Right ventricle myocardium superior (tissue), 1 donor: ENCODE measurements at places on chromosomes 3 and 15. TPM values are rescaled to one million over a fixed set of nuclear protein-coding genes. Genes with fewer than 3 reads are reported as not detected.

Gene MASP1
- 144 TPM for total RNA-seq

Gene GRM2
- total RNA-seq, result 0.08 TPM

Gene TRPM7
- total RNA-seq, result 27.9 TPM

Gene SEMA3B
- total RNA-seq, result 19.9 TPM

Gene CFAP20DC
- 0.22 TPM for total RNA-seq

Gene KLF15
- 34.0 TPM for total RNA-seq

Gene CCDC54
- total RNA-seq, result not detected

DNA sequence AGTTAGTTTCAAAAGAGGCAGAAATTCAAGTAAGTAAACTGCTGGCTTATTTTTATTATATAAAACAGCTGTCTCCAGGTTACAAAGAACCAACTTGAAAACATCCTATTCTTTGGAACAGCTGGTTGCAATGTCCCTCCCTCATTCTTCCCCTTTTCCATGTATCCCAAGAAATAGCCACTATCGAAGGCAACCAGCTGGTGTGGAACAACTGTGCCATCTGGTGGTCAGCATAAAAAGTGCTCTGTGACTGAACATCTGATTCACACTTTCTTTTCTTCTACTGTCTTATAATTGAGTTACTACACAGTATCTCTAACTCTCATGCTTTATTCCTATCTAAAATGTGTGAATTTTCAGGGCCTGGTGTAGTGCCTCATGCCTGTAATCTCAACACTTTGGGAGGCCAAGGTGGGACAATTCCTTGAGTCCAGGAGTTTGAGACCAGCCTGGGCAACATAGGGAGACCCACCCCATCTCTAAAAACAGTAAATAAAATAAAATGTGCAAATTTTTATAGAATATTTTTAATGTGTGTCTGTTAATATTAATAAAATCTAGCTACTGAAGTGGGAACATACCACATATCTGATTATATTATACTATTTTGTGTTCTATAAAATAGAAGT is 9.6 kb downstream of the OSBPL11 start:
- DNase-seq, result no peak

DNA sequence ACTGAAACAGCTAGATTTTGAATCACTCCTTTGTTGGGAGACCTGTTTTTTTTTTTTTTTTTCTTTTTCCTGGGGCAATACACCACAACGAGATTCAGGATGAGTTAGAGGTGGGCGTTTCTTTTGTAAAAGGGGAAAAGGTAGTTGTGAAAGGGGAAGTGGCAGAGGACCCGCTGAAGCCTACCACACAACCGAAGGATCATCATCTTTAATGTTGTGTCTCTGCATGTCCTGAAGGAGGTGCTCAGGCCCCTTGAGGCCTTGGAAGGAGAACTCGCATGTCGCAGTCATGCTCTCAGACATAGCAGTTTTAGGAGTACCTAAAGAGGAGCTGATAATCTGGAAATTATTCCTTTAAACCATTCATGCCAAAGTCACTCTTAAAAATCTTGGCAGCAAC is 137.9 kb upstream of the LRIG1 start:
- DNase-seq, result no peak

- no peak for DNase-seq
These were observed 3.4 kb downstream of the CLDND1 start for GRCh38 chr3:98519351-98519750.

DNA sequence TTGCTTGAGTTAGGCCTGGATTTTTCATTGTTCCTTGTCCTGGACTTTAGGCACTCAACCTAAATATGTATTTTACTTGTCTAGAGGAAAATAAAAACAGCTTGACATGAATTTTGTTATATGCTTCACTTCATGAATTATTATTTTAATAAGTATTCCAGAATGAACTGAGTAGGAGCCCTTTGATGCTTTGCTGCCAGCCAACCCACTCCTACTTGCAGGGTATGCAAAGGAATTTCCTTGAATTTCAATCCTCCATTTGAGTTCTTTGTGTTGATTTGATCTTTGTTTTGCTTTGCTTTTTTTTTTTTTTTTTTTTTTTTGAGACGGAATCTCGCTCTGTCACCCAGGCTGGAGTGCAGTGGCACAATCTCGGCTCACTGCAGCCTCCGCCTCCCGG is 11.6 kb downstream of the ARL6IP5 start:
- DNase-seq, result no peak

DNA sequence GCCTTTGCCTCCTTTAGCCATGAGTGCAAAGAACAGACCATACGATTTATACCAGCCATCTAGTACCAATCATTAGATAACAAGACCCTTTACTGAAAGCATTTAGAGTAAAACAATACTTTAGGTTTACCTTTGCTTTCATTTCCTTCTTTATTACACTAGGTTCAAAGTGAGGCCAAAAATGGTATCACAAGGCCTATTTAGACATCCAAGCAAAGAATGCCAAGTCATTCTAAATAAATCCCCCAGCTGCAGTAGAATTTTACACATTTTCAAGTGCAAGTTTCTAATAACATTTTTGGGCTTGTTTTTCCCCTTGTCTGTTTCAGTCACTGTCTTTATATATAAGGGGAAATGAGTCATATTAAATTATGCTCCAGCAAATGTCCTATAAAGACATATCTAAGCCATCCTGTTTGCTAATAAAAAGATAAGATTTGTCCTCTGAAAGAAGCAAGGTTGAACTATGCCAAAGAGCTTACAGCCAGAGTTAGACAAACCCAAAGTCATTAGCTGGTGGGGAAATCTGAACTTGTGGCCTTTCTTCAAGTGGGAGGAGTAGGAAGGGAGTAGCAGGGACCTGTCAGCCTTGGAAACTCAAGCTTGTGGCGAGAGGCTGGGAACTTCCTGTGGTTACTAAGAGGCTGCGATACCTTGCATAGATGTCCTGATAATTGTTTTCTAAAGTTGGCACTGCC is 232.7 kb downstream of the MECOM start:
- DNase-seq, result no peak

DNA sequence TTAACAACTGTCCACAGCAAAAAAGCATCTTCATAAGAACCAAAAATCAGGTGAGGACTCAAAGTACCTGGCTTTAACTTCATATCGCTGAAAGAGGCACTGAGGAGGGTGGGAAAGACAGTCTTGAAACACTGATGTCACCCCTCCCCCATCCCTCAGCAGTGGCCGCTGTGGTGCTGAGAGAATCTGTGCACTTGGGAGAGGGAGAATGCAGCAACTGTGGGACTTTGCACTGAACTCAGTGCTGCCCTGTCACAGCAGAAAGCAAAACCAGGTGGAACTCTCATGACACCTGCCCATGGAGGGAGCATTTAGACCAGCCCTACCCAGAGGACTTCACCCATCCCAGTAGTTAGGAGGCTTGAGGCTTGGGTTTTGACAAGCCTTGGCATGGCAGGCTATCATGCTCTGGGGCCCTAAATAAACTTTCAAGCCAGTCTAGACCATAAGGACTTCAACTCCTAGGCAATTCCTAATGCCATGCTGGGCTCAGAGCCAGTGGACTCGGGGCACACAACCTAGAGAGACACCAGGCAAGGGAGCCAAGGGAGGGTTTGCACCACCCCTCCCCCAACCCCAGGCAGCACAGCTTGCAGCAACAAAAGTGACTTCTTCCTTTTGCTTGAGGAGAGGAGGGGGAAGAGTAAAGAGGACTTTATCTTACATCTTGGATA is 6.1 kb upstream of the ZSCAN2 start:
- DNase-seq, result no peak

GRCh38 chr3:102505542-102505941 is 70.7 kb downstream of the ZPLD1 start:
- no peak for DNase-seq

- DNase-seq, result no peak
These were observed 23.0 kb downstream of the NEO1 start for GRCh38 chr15:73075160-73075859.

DNA sequence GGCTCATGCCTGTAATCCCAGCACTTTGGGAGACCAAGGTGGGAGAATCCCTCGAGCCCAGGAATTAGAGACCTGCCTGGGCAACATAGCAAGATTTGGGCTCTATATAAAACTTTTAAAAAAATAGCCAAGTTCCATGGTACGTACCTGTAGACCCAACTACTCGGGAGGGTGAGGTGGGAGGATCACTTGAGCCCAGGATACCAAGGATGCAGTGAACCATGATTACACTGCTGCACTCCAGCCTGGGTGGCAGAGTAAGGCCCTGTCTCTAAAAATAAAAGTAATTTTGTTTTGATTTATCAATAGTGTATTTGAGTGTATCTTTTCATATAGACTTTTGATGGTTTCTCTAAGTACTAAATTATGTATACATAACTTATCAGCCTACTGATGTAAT is 63.1 kb downstream of the LSM3 start:
- no peak for DNase-seq

- no peak for DNase-seq
These were observed 48.1 kb downstream of the DPPA2 start for GRCh38 chr3:109268181-109268580.

GRCh38 chr3:40869939-40870338 is 329.4 kb upstream of the CTNNB1 start:
- DNase-seq, result no peak

GRCh38 chr3:55272031-55272645 is 215.0 kb downstream of the WNT5A start:
- no peak for DNase-seq

GRCh38 chr3:178512647-178513046 is 23.6 kb upstream of the KCNMB2 start:
- no peak for DNase-seq

DNA sequence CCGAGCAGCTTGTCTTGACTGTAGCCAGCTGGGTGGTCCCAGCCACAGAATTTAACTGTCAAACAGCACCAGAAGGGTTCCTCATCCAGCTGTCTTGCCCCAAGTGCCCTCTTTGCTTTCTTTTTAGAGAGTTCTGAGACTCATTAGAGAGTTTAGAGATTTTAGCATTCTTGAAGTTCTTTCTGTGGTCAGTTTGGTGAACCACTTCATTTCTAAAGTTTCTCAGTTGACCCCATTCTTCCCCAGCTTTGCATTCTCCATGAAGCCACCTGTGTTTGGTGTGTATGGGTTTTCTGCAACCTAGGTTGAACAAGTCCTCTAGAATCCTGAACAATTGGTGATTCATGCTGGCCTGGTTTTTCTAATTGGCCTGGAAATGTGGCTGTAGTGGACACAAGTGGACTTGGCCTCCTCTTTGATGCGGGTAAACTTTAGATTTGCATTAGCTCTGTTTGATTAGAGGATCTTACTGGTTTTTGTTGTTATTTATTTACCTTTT is 33.7 kb downstream of the FLNB start:
- no peak for DNase-seq

DNA sequence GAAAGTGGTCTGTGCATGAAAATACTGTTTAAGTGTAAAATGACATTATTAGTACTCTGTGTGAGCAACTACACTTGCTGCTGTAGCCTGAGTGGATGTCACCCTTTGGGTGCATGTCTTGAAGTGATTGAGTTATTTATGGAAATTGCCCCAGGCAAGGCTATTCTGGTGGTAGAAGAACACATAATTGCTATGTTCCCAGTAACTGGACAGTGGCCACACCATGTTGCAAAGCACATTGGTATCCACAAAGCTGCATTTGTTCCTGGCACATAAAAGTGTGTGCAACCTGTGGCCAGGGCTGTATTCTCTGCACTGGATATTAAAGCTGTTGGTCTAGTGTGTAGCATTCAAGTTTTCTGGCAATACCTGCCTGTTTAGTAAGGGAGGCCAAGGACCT is 23.8 kb downstream of the MTMR14 start:
- DNase-seq, result no peak

- DNase-seq, result no peak
These were observed 222.8 kb upstream of the TPRG1 start for GRCh38 chr3:188948997-188949389.

DNA sequence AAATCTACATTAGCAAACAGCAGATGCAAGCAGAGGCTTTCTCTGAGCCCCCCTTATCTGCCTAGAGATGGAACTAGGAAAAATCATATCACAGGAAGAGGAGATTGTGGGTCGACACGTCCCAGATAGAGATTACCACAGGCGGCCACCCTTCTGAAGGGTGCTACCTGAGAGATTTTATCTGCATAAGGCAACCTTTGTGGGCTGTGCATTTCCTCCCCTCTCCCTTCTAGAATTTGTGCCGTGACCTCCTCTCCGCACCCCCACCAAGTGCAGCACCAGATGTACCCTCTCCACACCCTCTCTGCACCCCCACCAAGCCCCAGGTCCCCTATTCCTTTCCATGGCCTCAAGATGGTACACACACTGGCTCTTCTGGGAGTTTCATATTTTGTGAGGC is 27.4 kb downstream of the METTL6 start:
- no peak for DNase-seq

- DNase-seq, result no peak
These were observed 67.8 kb downstream of the SNRK start for GRCh38 chr3:43353923-43354670.

DNA sequence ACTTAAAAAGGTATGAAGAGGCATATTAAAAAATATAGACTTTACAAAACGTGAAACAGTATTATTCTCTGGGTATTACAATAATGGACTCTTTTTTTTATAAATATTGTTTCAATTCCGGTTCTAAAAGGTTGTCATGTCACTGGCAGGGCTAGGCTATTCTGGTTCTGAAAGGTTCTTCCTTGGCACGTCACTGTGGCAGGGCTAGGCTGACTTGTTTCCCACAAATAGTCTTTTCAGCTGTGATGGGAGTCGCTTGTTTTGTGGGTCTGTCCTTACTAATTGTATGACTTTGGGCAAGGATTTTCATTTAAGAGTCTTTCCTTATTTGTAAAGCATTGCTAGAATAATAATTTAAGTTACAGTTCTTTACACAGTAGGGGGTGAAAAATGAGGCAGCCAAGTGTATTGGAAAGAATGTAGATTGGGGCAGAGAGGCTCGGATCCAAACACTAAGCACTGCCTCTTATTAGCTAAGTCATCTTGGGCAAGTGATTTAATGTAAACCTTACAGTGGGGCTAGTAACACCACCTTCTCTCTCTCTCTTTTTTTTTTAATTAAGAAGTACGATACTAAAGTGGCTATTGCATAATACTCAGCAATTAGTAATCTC is 12.4 kb upstream of the MELTF start:
- DNase-seq, result no peak

DNA sequence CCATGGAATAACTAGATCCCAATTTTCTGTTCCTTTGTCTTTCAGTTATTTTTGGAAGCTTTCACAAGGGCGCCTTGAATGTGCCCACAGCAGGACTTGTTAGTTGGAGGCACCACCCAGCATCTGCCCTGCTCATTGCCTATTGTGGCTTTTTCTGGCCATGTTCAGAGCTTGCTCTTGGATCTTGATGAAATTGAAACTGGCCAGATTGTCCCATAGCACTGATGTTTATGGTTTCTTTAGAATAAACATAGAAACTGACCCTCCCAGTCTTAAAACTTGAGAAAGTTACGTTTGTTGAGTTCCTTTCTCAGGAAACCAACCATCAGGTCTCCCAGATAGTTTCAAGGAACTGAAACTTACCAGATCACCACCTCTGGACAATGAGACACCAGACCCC is 474.7 kb downstream of the IL5RA start:
- DNase-seq, result no peak

DNA sequence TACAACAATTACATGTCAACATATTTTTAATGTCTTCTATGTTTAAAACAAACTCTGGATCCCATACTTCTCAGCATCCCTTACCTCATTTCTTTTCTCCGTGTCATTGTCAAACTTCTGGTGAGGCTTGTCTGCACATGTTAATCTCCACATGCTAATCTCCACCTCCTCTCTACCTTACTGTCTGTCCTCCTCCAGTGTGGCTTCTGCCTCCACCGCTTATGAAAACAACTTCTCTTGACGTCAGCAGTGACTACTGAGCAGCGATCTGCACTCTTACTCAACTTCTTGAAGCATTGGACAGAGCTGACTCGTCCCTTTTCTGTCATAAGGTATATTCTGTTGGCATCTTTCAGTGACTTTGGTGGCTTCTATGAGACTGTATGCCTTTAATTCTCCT is 338.2 kb upstream of the THRB start:
- no peak for DNase-seq

- DNase-seq, result no peak
These were observed 394.3 kb upstream of the C2CD4B start for GRCh38 chr15:62559381-62559733.
